ENCODE measurements at places on chromosomes 2 and 18.

DNA sequence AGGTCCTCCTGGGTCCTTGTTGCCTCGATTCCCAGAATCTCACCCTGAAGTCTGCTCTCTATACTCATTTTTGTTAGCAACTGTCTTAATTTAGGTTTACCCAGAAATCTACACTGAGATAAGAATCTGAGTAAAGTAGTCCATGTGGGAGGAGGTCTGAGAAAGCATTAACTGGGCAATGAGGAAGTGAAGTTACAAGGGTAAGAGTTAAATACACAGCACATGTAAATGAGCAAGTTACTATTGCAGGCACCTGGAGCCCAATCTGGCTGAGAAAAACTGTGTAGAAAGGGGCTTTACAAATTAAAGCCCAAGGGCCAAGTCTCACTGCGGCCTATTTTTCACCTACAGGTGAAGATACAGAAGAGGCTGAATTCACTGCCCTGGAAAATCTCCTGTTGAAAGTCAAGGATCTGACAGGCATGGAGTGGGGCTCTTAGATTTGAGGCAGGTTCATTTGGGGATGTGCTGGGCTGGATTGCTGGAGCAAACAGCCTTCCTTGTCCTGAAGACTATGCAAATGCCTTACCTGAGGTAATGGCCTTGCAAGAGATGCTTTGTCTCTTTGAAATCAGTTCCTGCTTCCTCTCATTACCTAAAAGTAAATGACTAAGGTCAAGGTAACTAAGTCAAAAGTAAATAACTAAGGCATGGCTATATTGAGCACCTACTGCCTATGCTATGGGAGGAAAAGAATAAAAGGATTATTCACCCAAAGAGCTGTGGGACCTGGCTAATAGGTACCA is 84.4 kb upstream of the DYNAP start:
- no peak for DNase-seq

- no peak for DNase-seq
Observed at GRCh38 chr2:9797681-9798556, 45.4 kb upstream of the TAF1B start.

DNA sequence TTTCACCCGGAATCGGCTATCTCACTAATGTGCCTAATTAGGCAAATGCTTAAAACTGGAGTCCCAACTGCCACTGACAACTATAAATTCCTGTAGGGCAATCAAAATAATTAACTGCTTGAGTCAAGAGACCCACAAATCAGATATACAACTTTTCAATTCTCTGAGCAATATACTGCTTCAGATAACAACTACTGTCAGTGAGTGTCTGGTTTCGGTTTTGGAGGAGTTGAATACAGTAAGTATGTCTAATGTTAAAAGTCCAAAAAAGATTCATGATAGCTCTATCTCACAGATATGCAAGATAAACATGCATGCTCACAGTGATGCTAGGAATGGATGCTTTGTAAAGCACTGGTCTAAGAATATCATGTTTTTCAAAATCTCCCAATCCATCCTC is 283.3 kb downstream of the NRXN1 start:
- no peak for DNase-seq

DNA sequence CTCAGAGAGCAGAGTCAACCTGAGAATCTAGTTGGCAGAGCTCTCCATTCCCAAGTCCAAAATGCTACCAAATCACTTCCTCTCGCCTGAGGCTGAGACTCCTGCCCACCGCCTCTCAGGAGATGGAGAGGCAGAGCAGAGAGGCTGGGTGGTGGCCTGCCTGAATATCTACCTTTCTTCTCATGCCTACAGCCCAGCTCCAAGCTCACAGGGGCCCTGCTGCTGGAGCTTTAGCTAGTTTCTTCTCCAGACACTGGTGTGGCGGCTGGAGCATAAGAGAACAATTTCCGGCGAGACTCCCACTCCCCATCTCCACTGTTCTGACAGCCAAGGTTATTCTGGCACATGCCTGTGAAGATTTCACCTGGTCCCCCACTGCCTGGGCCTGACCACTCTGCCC is 8.1 kb upstream of the CYP26B1 start:
- DNase-seq = no peak

- DNase-seq = no peak
Observed at GRCh38 chr2:55137024-55137958, 87.0 kb upstream of the RTN4 start.

Data from CD4-positive, alpha-beta T cell treated with Interleukin-4 for 1 hour (primary cell).